ENCODE measurements at places on chromosomes 13 and 19. TPM values are rescaled to one million over a fixed set of nuclear protein-coding genes. Genes with fewer than 3 reads are reported as not detected.

FOXO1 gene
- total RNA-seq: 89.1 TPM

GRCh38 chr13:74274916-74275315 lies 140.7 kb upstream of the KLF12 start:
- no peak for DNase-seq

VSIG10L gene
- total RNA-seq: 0.39 TPM

DNA sequence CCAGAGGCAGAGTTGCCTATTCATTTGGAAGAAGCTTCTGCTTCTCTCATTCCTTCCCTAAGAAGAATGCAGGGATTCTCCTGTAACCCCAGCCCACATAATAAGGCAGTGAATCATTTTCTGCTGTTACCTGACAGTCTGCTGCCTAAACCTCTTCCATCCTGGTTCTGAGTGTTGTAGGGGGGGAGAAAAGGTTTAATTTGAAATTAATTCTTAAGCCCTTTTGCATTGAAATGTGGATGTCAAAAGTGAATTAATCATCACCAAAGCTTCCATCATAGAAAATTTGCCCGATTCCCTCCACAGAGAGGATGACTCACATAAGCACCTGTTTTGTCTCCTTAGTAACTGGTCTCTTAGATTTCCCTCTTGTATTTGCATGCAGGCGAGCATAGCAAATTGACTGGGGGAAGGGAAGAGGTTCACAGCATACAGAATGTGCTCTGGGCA lies 146.7 kb upstream of the FNDC3A start:
- no peak for DNase-seq

Measured in T-cell (primary cell).